ENCODE measurements at places on chromosomes 3 and 15. TPM values are rescaled to one million over a fixed set of nuclear protein-coding genes. Genes with fewer than 3 reads are reported as not detected.

The MSL2 gene
- 15.8 TPM for total RNA-seq

DNA sequence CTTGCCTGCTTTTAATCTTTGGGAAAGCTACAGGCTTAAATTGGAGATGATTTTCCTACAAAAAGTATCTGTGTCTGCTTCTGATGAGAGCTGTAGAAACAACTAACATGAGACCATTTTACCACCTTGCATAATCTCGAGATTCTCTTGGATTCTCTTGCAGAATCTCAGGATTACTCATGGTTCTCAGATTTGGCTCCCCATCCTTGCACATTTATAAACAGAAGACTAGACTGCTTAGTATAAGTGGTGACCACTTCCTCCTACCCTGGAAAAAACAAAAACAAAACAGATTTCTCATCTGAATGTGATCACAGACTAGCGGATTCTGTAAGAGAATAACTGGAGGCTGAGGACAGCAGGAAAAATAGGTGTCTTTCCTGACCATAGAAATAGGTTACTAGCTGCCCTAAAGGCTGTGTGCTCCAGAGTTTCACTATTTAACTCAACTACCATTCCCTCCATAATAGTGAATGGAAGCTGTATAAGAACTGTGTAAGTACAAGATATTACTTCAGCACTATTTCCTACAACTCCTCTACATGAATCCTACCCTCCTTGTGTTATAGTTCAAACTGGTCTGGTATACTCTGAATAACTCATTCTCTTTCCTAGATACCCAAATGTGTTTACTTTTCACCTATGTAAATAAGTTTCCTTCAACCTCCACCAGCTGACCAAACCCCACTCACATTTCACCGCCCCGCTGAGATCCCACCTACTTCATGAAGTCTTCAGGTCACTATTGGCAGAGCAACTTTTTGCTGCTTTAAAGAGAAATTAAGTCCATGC, 122.2 kb upstream of the C2CD4B start:
- DNase-seq, result peak; percentile 7

The ISLR2 gene
- not detected for total RNA-seq

DNA sequence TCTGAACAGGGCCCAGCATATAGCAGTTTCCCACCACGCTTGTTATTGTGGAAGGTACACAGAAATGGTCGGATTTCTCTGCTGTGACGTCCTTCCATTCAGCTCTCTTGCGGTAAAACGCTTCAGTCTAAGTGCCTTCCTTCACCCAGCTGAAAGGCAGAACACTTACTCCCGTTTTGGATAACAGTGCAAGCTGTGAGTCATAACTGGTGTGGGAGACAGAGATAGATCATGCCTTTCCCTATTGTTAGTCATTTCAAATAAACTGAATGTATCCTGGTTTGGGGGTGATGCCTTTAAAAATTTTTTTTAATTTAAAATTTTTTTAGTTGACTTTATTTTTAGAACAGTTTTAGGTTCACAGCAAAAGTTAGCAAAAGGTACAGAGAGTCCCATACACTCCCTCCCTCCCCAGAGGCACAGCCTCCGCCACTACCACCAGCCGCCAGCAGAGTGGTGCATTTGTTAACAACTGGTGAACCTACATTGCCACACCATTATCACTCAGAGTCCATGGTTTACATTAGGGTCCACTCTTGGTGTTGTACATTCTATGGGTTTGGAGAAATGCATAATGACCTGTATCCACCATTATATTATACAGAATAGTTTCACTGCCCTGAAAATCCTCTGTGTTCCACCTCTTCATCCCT, 94.9 kb upstream of the NSMCE3 start:
- DNase-seq, result no peak

- DNase-seq, result no peak
Measured at GRCh38 chr3:169122416-169122815, 541.1 kb downstream of the MECOM start.

The CAPN3 gene
- 2.6 TPM for total RNA-seq

Data from fibroblast of villous mesenchyme (primary cell).